CD4-positive, alpha-beta memory T cell (primary cell): ENCODE measurements at places on chromosomes 7 and 10.

GRCh38 chr7:6530626-6531491, 20.4 kb downstream of the GRID2IP start:
- H3K27ac ChIP-seq = no peak overlapping the region
- peaks cover 15% of the 10 kb centered on the region for H3K4me1 ChIP-seq
- no peak overlapping the region for H3K4me3 ChIP-seq
- H3K27me3 ChIP-seq = peaks cover 1% of the 10 kb centered on the region

DNA sequence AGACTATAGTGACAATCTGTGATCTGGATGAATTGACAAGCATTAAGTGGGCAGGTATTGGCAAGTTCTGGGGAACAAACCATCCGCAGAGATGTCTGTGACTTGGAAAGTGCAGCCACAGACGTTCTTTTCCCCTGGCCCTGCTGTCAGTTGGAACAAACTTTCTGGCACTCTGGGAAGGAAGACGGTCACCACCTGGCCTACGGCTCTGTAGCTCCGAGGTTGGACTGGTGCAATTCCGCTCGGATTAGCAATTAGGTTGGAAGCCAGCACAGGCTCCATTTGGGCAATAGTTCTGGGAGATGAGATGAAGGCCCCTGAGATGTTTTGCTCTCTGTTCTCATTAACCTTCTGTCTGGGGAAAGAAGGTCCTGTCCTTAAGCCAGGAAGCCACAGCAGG, 437.5 kb downstream of the CALN1 start:
- H3K27me3 ChIP-seq = no peaks in the 10 kb centered on the region
- H3K4me1 ChIP-seq = no peaks in the 10 kb centered on the region
- H3K27ac ChIP-seq = no peak overlapping the region
- no peaks in the 10 kb centered on the region for H3K36me3 ChIP-seq

DNA sequence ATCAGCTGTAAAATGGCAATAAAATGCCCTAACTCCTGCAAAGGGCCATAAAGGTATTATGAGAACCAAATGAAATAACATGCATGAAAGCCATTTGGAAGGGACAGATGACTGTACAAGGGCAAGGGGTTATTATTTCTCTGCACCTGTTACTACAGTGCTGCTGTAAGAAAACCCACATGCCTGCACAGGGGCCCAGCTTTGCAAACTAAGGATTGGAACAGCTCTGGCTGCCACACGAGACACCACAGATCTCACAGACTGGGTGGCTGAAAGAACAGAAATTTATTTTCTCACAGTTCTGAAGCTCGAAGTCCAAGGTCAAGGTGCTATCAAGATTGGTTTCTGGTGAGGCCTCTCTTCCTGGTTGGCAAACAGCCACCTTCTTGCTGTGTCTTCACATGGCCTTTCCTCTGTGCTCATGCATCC, 409.0 kb upstream of the NRP1 start:
- no peaks in the 10 kb centered on the region for H3K4me1 ChIP-seq
- DNase-seq = no peak
- H3K4me3 ChIP-seq = no peak overlapping the region
- no peaks in the 10 kb centered on the region for H3K36me3 ChIP-seq

GRCh38 chr7:90222811-90223725, 11.5 kb downstream of the STEAP2 start:
- no peak overlapping the region for H3K4me3 ChIP-seq

DNA sequence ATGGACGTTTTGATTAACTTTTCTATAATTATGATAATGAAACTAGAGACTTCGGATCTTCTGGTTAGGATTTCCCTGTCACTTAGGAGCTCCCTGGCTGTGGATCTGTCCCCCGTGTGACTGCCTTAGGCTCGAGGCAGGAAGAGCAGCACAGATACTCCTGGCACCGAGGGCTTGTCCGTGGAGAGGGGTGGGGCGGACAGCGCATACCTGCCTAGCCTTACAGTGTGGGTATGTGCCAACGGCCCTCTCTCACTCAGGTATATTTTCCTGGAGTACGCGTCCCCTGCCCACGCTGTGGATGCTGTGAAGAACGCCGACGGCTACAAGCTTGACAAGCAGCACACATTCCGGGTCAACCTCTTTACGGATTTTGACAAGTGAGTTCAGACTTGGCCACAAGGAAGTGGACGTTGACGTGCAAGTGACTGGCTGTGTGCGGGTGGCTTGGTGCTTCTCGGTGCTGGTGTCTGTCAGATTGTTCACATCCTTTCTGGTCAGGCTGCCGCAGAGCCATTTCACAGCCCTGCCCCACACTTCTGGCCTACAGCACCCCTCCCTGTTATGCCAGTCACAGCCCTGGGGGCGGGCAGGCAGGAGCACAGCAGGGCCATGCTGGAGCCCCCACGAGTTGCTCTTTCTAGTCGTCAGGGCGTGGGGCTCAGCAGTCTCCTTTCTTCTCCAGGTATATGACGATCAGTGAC, 7.9 kb downstream of the EIF3B start:
- H3K27me3 ChIP-seq = no peaks in the 10 kb centered on the region
- H3K4me3 ChIP-seq = no peak overlapping the region
- peaks cover 24% of the 10 kb centered on the region for H3K4me1 ChIP-seq
- DNase-seq = no peak

DNA sequence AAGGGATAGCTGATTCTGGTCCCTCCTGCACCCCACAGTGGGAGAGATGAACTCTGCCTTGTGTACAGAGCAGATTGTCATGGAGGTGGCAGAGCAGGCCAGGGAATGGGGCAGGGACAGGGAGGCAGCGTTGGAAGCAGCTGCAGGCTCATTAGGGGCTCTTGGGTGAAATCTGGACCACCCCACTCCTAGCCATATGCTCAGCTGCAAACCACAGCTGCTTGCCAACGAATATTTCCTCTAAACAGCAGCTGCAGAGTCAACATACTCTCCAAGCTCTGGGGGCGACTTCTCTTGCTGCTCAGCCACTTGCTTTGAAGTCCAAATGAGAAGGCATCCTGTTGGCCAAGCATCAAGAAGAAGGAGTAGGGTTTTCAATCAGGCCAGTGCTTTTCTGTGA, 302.3 kb upstream of the AUTS2 start:
- H3K27ac ChIP-seq = no peak overlapping the region
- no peaks in the 10 kb centered on the region for H3K36me3 ChIP-seq
- H3K4me1 ChIP-seq = no peaks in the 10 kb centered on the region
- no peaks in the 10 kb centered on the region for H3K27me3 ChIP-seq

DNA sequence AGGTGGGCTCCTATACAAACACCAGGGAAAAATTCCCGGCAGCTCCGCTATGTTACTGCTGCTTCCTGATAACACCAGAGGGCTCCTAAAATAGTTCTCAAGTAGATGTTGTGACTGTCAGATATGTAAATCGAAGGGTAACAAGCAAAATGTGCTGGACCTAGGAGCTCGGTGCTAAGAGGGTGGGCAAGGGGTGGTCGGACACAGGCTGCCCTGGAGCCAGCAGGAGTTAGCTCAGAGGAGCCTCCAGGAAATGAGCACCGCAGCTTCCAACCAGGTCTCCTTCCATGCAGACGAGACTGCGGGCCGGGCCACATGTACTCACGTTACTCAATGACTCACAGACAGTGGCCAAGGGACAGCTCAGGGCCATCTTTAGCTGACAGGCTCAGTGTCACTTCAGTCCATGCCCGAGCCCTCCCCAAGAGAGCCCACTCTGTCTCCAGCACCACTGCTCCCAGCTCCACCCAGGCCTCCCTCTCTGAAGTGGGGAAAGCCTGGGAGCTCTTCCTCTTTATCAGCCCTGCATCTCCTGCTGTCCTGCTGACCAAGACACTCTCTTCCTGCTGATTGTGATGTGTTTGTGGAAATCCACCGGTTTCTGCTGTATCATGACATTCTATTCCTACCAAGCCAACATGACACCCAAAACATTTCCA, 37.2 kb upstream of the TMEM273 start:
- no peak for DNase-seq
- no peaks in the 10 kb centered on the region for H3K4me1 ChIP-seq
- H3K27me3 ChIP-seq = no peaks in the 10 kb centered on the region
- H3K27ac ChIP-seq = no peak overlapping the region

DNA sequence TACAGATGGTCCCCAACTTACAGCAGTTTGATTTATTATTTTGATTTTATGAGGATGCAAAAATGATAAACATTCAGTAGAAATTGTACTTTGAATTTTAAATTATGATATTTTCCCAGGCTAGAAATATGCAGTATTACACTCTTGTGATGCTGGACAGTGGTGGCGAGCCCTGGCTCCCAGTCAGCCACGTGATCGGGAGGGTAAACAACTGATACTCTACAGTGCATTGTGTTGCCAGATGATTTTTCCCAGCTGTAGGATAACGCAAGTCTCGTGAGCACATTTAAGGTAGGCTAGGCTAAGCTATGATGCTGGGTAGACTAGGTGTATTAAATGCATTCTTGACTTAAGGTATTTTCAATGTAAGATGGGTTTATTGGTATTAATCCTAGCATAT, 865.2 kb downstream of the SORCS3 start:
- H3K36me3 ChIP-seq = no peaks in the 10 kb centered on the region
- H3K27ac ChIP-seq = no peak overlapping the region
- no peak overlapping the region for H3K4me3 ChIP-seq
- H3K4me1 ChIP-seq = no peaks in the 10 kb centered on the region
- no peaks in the 10 kb centered on the region for H3K27me3 ChIP-seq

GRCh38 chr7:47044625-47045024, 537.3 kb downstream of the TNS3 start:
- H3K4me1 ChIP-seq = no peaks in the 10 kb centered on the region
- no peaks in the 10 kb centered on the region for H3K36me3 ChIP-seq
- DNase-seq = no peak

- no peaks in the 10 kb centered on the region for H3K4me1 ChIP-seq
- H3K4me3 ChIP-seq = no peak overlapping the region
- no peak overlapping the region for H3K27ac ChIP-seq
- no peaks in the 10 kb centered on the region for H3K36me3 ChIP-seq
These were observed 197.5 kb upstream of the CSTF2T start for GRCh38 chr10:51896849-51897248.

- H3K27me3 ChIP-seq = no peaks in the 10 kb centered on the region
- no peak overlapping the region for H3K4me3 ChIP-seq
- H3K36me3 ChIP-seq = no peaks in the 10 kb centered on the region
- no peak for DNase-seq
- no peak overlapping the region for H3K27ac ChIP-seq
- no peaks in the 10 kb centered on the region for H3K4me1 ChIP-seq
These were observed 21.0 kb downstream of the LRRC17 start for GRCh38 chr7:102933763-102934162.

GRCh38 chr7:146956321-146956720, 839.7 kb downstream of the CNTNAP2 start:
- no peaks in the 10 kb centered on the region for H3K36me3 ChIP-seq
- H3K4me1 ChIP-seq = no peaks in the 10 kb centered on the region
- DNase-seq = no peak
- no peak overlapping the region for H3K4me3 ChIP-seq
- no peaks in the 10 kb centered on the region for H3K27me3 ChIP-seq
